ENCODE measurements at places on chromosomes 11 and 22.
A peak's percentile ranks its signal among the peaks of the same experiment; 100 is the strongest.

GRCh38 chr11:21561581-21561980, 631.3 kb upstream of the ANO5 start:
- no peak for DNase-seq

DNA sequence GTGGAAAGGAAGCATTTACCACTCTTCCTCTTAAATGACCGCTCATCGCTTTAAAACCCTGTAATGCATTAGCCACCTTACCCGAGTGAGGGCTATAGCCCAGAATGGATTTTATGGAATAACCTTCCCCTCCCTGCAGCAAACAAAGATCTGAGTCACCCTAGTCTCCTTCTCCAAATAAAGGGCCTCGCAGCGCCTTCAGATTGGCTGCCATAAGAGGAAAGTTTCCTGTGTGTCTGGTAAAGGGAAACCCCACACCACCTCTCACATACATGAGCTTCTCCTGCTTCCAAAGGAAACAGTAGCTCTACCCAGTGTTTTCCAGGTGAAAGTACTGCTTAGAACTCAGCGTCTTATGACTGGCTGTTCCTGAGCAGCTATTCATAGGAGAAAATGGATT, 47.8 kb downstream of the PPP2R1B start:
- no peak for DNase-seq

DNA sequence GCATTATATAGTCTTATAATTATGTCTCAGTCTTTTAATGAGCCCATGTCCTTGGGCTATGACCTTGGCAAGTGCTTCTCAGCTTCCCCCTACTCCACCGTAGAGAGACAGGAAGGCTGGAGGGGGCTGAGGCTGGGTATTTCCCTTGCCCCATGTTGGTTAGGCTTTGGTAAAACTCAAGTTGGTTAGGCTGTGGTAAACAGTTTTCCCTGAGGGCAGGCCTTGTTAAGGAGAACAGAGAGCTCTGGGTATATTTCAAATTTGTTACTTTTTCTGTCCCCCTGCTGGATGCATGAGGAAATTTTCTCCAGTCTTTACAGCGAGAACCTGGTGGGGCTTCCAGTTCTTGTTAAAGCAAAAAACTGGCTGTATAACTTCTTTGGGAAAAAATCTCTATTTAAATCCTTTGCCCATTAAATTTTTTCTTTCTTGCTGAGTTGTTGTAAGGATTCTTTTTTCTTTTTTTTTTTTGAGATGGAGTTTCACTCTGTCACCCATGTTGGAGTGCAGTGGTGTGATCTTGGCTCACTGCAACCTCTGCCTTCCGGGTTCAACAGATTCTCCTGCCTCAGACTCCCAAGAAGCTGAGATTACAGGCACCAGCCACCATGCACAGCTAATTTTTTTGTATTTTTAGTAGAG, 12.2 kb upstream of the DCHS1 start:
- no peak for DNase-seq

GRCh38 chr11:77784572-77784971, 36.0 kb downstream of the RSF1 start:
- no peak for DNase-seq

- no peak for DNase-seq
Measured at GRCh38 chr22:37018815-37019308, 385 bp downstream of the TST start.

GRCh38 chr11:9639099-9639498, 24.8 kb upstream of the SWAP70 start:
- DNase-seq: no peak

DNA sequence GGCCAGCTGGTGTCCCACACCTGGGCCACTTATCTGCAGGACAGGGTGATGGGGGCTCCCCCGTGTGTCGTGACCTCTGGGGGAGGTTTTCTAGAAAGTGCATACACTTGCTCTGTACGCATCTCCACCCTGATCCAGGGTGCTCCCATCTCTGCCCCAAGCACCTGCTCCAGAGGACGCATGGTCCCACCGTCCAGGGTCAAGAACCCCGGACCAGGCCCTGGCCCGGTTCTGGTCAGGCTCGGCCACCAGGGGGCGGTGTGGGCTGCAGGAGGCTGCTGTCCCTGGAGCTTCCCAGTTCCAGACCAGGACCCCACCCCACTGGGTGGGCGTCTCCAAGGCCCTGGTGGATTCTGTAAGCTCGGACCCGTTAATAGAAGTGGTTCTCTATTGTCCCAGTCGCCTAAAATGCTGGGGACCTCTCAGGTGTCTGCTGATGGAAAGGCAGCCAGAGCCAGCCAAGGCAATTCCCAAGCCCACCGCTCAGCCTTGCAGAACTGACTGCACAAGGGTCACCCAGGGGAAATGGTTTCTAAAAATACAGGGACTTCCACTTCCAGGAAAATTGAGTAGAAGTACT, 34.7 kb upstream of the SEPTIN5 start:
- peak; percentile 9 for DNase-seq

DNA sequence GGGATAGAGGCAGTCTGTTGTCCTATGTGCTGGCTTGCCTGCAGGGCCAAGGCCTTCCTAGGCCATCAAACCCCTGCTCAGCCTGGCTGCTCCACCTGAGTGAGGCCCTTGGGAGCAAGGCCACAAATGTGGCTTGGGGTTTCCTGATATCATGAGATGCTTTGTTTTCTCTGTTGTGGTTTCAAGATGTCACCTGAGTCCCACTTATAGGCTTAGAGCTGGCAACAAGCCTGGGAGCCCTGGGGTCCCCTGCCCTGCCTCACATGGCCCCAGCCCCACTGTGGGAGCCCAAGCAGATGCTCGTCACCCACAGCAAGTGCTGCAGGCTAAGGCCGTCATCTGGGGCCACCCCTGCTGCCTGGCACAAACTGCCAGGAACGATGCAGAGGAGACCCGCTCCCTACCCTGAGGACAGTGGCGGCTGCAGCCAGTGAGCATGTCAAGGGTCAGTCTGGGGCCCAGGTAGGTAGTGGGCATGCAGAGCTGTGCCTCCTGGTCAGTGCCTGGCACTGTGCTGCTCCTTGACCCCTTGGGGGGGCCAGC, 75.4 kb upstream of the KCNQ1OT1 start:
- DNase-seq: peak; percentile 41

DNA sequence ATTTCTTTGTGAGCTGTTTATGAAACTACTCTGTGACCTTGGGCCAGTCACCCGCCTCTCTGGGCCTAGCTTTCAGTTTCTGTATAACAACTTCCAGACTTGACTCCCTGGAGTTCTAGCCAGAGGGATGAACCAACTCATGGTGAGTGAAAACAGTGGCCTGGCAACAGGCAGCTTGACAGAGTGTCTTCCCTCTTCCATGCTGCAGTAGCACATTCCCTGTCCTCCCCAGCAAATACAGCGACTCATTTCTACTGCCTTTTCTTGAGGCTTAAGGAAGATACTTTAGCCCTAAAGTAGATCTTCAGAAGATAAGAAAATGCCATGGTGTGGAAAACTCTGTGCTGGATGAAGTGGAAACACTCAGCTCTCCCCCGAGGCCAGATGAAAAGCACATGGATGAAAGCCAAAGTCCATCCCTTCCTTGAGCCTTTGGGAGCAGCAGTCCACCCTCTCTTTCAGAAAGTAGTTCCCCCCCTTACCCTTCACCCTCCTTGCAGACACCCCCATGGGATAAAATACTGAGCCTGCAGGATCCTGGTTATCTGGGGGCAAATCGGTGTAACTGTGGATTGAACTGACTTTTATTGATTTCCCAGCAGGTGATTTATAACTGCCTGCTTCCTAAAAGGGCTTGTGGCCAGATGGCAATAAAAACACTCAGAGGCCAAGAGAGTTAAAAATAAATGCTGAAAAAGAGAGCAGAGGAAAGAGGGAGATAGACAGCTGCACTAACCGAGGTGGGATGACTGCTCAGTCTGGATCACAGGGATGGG, 24.1 kb downstream of the IRAG1 start:
- no peak for DNase-seq

DNA sequence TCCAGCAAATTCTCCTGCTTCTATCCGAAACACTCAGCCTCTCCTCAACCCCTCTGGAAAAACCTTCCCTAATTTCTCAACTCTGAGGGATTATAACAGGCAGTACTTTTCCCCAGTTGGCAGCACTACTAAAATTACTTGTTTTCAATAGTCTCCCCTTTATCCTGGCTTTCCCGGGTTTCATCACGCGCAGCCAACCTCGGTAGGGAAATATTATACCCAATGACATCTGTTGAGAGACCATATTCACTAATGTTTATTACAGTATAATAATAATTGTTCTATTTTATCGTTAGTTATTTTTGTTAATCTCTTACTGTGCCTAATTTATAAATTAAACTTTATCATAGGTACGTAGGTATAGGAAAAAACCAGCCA, 330 bp upstream of the POLD3 start:
- no peak for DNase-seq

DNA sequence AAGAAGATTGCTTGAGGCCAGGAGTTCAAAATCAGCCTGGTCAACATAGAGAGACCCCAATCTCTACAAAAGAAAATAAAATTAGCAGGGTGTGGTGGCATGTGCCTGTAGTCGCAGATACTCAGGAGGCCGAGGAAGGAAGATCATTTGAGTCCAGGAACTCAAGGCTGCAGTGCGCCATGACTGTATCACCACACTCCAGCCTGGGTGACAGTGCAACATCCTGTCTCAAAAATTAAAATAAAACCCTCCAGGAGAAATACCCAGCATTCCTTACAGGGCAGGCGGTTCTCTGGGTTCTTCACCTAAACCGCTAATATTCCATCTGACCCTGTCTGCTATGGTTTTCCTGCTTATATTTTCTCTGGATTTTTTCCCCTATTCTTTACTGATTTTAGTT, 13.5 kb downstream of the TCF20 start:
- DNase-seq: no peak

DNA sequence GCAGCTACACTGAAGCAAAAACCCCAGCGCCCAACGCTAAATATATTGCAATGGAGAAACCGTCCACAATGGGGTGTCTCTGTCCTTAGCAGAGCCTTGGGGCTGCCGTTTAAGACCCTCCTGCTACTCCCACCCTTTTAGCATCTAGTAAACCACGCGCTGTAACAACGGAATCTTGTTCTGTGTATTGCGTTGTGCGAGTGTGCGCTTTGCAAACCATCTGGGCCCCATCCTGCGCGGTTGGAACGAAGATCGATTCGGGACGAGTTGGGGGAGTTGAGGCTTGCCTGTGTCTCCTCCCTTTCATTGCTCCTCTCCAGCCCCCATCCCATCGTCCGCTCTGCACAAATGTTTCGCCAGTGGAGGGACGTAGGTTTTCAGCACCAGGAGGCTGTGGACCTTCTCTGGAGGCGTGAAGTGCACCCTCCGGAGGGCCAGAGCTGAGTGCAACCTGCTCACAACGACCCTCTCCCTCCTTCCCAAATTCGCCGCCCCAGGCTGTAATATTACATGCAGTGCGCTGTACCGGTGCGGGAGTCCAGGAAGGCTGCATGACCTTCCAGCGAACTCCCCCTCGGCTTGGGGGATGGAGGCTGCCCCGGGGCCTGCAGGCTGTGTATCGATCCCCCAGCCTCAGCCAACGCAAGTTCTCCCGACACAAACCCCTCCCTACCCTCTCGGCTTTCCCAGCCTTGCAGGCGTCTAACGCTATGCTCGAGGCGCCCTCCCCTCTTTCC, 1.6 kb upstream of the KMT2A start:
- DNase-seq: peak; percentile 57

DNA sequence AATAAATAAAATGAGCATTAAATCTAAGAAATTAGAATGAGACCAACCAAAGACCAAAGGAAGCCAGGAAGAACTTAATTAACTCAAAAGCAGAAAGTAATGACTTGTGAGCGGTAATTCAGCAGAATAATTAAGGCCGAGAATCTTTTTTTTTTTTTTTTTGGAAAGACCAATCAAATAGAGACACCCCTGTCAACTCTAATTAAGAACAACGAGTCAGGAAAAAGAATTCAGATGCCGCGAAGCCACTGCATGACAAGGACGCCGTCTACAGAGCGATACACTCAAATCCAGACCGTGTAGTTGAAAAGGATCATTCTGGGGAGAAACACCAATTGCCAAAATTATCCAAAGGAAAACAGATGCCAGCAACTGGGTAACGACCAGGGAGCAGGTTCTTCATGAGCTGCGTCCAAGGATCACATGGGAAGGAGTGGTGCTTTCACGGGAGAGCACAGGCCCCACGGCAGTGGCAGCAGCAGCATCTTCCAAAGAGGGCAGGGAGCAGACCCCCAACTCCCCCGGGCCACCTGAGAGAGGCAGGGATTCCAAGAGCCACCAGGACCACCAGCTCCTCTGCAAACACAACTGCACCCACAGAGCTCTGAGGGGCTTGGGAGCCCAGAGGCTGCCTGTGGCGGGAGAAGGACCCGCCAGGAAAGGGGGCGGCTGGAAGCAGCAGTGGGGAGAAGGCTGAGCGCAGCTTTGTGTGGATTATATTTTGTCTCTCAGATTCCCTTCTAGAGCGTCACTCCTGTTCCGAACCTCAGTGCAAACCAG, 469.8 kb downstream of the BRD1 start:
- no peak for DNase-seq

DNA sequence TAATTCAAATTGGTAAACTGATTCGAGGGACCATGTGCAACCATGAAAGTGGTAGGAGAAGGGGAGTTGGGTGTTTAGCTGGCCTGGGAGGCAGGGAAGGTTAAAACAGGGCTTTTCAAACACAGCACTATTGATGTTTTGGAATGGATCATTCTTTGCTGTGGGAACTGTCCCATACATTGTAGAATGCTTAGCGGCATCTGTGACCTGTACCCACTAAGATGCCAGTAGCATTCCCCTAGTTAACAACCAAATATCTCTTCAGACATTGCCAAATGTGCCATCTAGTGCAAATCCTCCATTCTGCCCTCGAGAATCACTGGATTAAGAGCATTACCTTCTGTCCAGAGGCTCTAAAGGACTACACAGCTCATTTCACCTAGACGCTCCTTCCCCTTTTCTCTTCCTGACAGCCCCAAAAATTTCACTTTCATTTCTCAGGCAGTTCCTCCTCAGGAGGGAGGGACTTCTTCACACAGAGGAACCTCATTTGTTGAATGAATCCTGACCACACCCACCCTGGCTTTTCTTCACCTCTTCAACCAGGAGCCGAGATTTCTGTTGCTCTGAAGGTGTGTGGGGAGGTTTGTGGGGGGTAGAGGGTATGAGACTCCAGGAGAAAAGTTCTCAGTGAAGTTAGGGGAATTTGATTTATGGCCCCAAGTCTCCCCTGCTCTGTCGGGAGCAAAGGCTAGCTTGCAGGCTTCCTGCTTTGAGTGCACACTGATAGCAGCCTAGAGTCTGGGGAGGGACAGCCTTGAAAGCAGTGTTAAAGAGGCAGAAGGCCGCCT, at the start of gene TRIM34:
Gene TRIM34, plus strand, starts transcription at position 513 of the 791 bp plus-strand sequence. CDS start 7,331 bp downstream, outside the sequence.
- peak; percentile 81 for DNase-seq

- no peak for DNase-seq
Measured at GRCh38 chr11:15278128-15278527, 163.4 kb downstream of the INSC start.

- DNase-seq: no peak
Measured at GRCh38 chr11:77126861-77127234, 1.2 kb upstream of the MYO7A start.

DNA sequence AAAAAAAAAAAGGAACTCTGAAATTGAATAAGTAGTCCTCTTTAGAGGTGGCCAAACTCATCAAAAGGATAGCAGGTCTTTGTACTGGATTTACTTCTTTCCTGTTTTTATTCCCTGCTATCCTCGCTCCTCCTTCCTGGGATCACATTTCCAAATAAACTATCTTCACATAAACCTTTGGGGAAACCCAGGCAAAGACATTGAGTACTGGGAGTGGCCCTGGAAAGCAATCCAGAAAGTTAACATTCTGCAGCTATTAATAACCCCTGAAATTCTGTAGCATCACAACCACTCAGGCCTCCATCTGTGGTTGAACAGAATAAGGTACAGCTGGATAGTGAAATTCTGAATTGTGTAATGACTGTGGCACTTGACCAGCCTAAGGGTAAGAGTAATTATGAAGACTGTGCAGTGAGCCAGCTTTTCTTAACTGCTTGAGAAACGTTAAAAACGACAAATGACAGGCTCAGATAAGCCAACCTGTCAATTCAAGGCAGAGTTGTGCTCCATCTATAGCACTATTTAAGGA, 58.8 kb downstream of the ISX start:
- no peak for DNase-seq

GRCh38 chr11:78019808-78020207, 3.3 kb downstream of the KCTD14 start:
- no peak for DNase-seq

Data from hematopoietic multipotent progenitor cell (in vitro differentiated cells).